Cardiac septum (tissue), 1 donor: ENCODE measurements at places on chromosomes 7 and 10. TPM values are rescaled to one million over a fixed set of nuclear protein-coding genes. Genes with fewer than 3 reads are reported as not detected.
A peak's percentile ranks its signal among the peaks of the same experiment; 100 is the strongest.

IFRD1 gene
- total RNA-seq = 51.2 TPM

PPP1R9A gene
- 42.8 TPM for total RNA-seq

TBL2 gene
- total RNA-seq = 13.6 TPM

WDR86 gene
- total RNA-seq = not detected

SRRT gene
- 62.9 TPM for total RNA-seq

TMEM225B gene
- not detected for total RNA-seq

GPR15LG gene
- total RNA-seq = not detected

CDHR3 gene
- 0.62 TPM for total RNA-seq

MGAM2 gene
- total RNA-seq = 0.08 TPM

AQP1 gene
- 155 TPM for total RNA-seq

GPNMB gene
- total RNA-seq = 239 TPM

COL17A1 gene
- 0.22 TPM for total RNA-seq

MMP21 gene
- total RNA-seq = not detected

EBLN1 gene
- not detected for total RNA-seq

PCDH15 gene
- 0.57 TPM for total RNA-seq

FAM237B gene
- total RNA-seq = not detected

GRCh38 chr7:81294897-81295515, 376.2 kb upstream of the SEMA3C start:
- no peak for DNase-seq

GRCh38 chr7:153402721-153403541, 643.4 kb downstream of the ACTR3B start:
- DNase-seq = no peak

GRCh38 chr7:16417906-16418305, 3.4 kb downstream of the CRPPA start:
- DNase-seq = no peak

DNA sequence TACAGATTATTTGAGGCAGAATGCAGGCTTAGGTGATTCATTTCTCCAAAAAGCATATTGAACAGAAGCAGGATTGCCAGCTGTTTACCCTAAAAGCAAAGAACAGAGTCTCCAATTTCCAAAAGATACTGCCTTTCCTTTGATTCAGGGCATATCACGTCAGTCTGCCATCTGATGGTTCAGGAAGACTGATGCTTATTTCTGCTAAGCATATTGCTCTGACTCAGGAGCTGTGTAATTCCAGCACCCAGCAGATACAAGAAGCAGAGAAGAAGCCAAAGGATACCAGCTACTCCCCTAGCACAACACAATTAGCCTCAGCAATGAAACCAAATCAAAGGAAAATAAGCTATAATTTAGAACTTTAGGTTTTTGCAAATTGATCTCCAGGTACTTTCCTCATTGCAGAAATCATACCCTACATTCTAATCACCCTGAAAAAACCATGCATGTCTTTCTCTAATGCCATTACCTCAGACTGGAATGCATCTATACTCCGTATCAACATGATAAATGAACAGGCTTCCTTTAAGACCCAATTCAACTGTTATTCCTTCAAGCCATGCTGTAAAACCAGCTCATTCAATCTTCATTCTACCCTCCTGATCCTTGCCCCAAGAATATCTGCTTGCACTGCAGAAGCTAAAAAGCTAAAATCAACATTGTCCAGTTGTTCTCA, 55.1 kb downstream of the ABI1 start:
- no peak for DNase-seq

DNA sequence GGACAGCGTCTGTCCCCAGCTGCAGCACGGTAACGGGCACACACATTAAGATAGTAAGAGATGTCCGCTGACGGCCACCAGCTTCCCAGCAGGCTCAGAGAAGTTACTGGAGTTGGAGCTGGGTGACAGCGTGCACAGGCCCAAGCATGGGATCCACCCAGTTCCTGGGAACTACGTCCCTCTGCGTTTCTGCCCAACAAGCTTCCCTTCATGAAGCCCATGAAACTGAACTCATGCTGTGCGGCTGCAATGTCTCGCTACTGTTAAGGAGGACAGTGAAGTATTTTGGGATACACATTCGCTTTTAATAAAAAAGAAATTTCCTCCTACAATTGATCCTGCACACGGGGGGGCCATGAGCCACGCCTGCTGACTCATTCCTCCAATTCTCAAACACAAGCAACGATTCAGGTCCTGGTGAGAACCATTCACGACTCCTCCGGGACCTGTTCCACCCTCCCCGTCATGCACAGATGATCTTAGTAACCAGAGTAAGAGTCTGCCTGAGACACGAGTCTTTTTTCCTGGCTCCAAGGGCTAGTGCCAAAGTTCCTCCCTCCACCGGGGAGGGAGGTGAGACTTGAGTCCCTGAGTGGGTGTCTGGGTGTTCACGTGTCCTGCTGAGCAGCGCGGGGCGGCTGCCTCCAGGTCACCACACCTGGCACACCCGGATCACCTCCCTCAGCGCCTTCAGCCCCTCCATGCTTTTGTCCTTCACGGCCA, 2.6 kb downstream of the PSMG3 start:
- no peak for DNase-seq

- DNase-seq = no peak
Measured at GRCh38 chr10:132234860-132235259, 48.1 kb downstream of the DPYSL4 start.

GRCh38 chr10:92047215-92047614, 123.6 kb downstream of the BTAF1 start:
- DNase-seq = no peak

GRCh38 chr7:39594988-39595620, 28.3 kb upstream of the RALA start:
- DNase-seq = no peak

DNA sequence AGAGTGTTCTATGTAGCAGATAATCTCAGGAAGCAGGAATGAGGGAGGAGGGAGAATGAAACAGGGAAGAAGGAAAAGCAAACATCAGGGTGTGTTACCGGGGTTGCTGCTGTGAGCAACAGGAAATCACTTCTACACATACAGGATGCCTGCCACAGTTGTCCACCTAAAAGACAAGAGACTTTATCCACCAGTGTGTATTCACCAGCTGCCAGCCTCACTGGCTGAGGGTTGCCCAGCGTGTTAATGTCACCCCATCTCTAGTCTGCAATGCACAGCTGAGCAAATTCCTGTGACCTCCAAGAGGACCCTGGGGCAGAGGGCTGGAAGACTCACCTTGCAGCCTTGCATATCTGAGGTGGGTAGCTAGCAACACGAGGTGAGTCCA, 183.7 kb downstream of the GPAM start:
- no peak for DNase-seq

DNA sequence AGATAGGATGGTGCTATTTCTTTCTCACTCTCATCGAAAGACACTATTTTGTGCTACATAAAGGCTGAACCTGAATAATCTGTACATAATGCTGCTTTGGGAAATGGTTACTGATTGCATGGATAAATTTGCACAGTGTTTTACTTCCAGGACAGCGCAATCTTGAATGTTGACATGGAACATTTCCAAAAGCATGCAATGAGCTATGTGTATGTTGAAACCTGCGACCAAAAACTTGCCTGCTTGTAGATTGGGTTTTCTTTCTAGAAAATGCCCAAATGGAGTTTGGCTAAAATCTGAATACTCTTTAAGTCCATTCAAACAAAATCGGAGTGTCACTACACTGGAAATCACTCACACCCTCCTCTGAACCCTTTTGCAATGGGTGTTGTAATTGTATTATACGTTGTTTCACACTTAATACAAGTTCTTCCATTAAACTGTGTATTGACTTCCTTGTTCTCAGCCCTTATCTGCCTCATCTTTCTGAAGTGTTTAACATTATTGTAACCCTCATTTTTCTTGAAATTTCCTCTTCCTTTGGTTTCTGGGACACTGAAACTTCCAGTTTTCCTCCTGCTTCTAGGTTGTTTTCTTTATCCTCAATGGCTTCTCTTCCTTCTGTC, 73.7 kb upstream of the CAPZA2 start:
- DNase-seq = no peak

DNA sequence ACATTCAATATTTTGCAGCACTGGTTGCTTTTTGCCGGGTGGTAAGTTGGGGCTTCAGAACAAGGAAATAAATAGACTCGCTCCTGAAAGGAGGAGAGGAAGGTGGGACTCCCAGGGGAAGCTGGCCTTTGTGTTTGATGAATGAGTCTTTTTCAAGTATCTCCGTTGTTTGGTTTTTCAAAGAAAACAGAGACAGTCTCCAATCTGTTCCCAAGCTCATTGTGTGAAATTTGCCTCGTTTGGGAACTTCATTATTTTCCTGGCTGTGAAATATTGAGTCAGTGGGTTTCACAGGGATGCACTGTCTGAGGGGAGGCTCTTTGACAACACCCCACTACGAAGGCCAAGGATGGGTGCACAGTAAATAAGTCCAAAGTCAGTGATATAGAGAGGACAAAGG, 38.7 kb upstream of the KIAA1217 start:
- no peak for DNase-seq

GRCh38 chr10:115969591-115969990, 303.4 kb downstream of the GFRA1 start:
- no peak for DNase-seq

- DNase-seq = no peak
Measured at GRCh38 chr10:79349072-79349491, 1.8 kb downstream of the PPIF start.

DNA sequence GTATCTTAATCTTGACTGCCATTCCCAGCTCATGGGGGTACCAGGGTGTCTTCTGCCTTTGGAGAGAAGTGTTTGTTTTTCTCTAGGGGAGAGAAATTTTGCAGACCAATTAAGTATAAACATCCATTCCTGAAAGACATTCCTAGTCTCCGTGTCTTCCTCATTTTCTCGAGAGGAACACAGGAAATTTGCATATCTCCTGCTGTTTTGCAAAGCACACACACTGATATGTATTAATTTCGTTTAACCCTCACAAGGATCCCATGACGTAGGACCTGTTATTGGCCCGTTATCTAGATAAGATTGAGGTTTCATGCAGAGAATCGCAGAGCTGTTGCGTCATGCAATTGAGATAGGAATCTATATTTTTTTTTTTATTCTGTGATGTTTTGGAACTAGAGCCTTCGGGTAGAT, 944 bp downstream of the RHBDD2 start:
- DNase-seq = no peak

GRCh38 chr7:38700116-38700515, 68.9 kb upstream of the AMPH start:
- DNase-seq = no peak

DNA sequence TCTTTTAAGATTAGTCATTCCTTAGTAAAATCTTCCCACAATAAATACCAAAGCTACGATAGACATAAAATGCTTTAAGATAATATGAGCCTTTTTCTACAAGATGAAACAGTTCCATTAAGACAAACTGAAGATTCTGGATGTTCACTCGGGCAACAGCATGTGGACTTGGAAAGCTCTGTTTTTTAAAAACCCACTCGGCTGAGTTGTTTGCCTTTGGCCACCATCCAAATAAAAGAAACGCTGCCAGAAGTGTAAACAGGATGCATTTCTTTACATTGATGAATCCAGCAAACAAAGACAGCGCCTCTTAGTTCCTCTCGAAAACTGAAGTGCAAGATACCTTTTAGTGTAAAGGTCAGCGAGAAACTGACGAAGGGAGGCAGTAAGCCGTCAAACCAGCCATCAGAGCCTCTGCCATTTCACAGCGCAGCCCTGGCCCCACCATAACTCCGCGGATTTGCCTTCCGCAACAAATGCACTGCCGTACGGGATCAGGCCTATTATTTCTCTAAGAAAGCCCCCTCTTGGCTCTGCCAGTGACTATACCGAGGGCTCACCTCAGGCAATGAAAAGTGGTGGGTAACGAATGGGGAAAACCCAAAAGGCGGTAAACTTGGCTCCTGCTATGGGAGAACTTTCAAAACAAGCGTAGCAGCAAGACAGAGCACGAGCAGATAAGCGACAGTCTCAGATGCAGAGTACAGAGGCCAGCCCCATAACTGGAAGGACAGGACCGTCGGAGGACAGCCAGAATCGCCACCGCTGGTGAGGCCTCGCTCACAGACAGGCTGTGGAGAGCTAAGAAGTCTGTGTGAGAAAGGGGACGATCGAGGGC, 41.4 kb downstream of the GNA12 start:
- DNase-seq = no peak

GRCh38 chr10:102208311-102209035, 17.6 kb upstream of the ELOVL3 start:
- DNase-seq = no peak

- no peak for DNase-seq
Measured at GRCh38 chr10:16360001-16360400, 76.8 kb upstream of the PTER start.

GRCh38 chr10:129660569-129660968, 193.5 kb downstream of the MGMT start:
- DNase-seq = no peak

- DNase-seq = peak; percentile 97
Measured at GRCh38 chr10:58267713-58268453, at the start of gene IPMK. Gene IPMK, minus strand, starts transcription at chr10:58267894. Its CDS starts 283 bp downstream, at chr10:58267611.

DNA sequence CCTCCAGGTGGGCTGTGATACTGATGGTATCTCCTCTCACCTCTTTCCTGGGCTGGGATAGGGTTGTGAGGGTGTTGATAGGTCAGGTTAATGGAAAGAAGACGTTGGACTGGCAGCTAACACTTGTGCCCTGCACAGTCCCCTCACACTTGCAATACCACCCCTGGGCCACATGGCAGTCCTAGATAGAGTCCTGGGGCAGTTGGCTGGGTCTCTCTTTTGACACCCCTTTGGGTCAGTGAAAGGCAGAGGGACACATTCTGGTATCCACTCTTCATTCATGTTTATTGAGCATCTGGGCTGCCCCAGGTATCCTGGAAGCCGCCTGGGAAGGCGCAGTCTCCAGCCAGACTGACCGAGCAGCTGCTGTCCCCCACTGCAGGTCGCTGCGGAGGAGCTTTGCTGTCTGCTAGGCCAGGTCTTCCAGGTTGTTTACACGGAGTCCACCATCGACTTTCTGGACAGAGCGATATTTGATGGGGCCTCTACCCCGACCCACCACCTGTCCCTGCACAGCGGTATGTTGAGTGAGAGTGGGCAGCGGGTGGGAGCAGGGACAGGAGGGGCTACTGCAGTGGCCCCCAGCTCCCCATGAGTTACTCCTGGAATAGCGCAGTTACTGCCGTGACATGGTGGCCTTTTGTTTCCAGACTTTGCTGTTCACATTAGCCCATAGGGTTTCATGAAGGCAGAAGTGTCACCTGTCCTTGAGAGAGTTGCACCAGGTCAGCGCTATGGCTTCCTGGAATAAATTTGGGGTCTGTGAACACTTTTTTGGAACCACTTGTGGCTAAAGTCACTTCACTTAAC, 19.1 kb downstream of the NACAD start:
- DNase-seq = no peak
